HL-60 (cell line): ENCODE measurements at places on chromosomes 11 and 22.

- DNase-seq: no peak
Observed at GRCh38 chr11:1442163-1442562, 44.4 kb downstream of the MOB2 start.

- no peak for DNase-seq
Observed at GRCh38 chr22:50194037-50194805, 6.6 kb upstream of the SELENOO start.

- no peak for DNase-seq
Observed at GRCh38 chr22:48368975-48369525, 1458.6 kb downstream of the BRD1 start.

DNA sequence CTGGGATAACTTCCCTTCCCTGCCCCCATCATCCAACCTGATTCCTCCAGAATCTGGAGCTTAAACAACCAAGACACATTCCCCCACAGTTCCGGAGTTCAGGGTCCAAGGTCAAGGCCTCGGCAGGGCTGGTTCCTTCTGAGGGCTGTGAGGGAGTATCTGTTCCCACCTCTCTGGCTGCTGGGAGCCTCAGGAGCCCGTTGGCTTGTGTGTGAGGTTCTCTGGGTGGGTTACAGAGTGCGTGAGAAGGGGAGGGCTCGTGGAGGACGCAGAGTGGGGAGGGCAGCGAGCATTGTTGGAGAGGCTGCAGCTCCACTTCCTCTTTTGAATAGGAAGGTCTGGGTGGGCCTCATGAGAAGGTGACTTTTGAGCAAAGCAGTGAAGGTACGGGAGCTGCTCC, 8.5 kb downstream of the SERHL2 start:
- peak; percentile 64 for DNase-seq

DNA sequence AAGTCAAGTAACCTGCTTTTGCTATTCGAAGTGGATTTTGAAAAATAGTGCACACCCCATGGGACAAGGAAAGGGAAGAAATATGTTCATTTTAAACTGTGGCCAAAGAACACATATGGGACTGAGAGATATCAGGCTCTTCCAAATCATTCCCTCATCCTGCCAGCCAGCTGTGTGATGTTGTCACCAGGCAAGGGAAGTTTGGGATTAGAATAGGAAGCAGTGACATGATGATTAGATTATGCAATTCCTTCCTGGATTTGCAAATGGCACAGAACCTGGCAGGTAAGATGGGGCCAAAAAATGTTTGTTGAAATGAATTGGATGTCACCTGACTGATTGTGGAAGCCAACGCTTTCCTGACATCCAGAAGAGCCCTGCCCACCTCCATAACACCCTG, 4.9 kb upstream of the SCN3B start:
- DNase-seq: no peak

DNA sequence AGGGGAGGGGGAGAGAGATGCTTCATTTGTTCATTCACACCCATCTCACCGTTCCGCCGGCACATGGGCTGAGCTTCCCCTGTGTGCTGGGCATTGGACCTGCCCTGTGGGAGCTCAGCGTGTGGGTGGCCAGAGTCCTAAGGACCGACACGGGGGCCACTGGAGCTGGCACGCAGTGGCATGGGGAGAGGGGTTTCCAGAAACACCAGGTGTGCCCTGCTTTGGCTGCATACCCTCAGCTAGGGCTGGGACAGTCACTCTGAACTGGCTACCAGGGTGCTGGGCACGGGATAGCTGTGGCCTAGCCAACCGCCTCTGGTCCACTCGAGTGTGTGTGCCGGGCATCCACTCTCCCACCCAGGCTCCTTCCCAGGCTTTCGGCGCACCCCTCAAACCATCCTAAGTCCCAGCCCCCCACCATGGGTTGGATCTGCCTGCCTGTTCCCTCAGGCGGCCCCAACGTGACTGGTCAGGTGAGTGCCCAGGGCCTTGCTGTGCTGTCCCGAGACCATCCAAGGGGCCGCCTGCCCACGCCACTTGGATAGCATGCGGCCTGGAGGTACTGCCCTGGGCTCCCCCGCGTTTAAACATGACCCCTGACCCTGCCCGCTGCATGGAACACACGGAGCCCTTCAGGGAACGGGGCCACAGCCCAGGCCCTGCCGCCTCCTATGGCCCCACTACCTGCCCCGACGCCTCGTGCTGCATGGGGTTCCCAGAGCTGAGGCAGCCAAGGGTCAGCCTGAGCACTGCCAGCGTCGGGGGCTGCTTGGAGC, 51.6 kb upstream of the LINC01488 start:
- no peak for DNase-seq

DNA sequence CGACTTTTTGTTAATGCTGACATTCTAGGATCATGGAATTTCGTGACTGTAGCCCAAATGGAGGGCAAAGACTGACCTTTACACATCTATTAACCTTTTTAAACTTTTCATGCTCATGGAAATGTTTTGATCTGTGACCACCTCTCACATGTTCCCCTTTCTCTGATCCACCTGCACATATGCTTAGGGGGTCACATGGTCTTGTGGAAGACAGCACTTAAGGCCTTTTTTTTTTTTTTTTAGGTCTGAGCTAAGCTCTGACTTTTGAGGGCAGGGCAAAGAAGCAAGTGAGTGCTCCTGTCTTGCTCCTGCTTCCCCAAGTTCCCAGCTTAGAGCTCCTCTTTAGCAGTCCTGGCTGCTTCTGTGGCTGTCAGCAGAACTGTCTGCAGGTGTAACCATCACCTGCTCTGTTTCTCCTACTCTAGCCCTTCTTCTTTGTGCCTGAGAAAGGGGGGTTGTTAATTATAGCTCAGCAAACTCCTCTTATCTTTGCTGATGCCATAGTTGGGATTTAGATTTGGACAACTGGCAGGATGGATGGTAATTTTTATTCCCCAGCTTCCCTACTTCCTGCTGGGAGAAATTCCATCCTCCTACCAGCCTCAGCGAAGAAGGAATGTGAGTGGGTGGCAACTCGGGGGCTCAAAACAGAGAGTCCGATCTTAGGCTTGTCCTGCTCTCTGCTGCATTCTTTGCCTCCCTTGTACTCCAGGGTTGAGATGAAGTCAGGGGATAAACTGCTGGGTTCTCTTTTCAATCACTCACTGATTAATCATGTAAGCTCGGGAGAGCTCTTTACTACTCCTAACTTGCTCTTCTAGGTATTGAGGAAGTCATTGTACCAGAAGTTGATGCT, 64.4 kb downstream of the GRAMD1B start:
- no peak for DNase-seq

GRCh38 chr11:81270686-81271085, 1463.0 kb downstream of the FAM181B start:
- no peak for DNase-seq

DNA sequence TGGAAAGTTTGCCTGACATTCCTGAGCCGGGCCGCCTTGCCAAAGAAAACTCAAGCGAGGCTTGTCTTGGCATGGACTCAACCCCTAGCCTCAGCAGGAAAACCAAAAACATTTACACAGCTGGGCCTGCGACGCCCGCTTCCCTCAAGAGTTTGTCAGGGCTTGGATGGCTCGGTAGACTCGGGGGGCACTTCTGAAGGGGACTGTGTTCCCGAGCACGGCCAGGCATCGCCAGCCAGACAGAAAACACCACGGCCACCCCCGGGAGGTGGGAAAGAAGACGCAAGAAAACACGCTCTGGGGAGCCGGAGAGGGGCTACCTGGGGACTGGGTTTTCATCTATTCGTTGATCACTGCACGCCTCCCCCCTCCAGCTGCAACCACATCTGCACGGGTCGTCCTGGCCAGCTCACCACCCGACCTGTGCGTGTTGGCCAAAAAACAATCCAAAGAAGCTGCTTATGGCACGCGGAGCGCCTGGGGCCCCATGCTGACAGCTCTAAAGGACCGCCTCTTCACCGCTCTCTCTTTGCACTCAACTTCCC, 380.7 kb downstream of the MN1 start:
- DNase-seq: no peak

GRCh38 chr22:37632174-37633088, 7.0 kb upstream of the SH3BP1 start:
- no peak for DNase-seq

DNA sequence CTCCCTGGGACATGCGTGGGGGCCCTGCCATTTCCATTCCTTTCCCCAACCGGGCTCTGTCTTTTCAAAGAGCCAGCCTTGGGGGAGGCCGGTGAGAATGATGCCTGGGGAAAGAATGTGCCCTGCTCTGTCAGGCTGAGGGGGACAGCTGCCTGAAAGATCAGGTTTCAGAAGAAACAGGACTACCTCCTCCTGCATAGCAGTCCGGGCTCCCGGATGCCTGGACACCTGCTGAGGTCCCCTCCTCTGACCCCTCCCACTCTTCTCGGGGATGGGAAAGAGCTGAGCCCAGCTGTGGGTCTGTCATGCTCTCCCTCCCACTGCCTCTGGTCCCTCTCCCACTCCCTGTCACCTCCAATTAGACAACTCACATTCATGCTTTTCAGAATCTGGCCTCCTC, 41.8 kb upstream of the CDON start:
- DNase-seq: no peak

DNA sequence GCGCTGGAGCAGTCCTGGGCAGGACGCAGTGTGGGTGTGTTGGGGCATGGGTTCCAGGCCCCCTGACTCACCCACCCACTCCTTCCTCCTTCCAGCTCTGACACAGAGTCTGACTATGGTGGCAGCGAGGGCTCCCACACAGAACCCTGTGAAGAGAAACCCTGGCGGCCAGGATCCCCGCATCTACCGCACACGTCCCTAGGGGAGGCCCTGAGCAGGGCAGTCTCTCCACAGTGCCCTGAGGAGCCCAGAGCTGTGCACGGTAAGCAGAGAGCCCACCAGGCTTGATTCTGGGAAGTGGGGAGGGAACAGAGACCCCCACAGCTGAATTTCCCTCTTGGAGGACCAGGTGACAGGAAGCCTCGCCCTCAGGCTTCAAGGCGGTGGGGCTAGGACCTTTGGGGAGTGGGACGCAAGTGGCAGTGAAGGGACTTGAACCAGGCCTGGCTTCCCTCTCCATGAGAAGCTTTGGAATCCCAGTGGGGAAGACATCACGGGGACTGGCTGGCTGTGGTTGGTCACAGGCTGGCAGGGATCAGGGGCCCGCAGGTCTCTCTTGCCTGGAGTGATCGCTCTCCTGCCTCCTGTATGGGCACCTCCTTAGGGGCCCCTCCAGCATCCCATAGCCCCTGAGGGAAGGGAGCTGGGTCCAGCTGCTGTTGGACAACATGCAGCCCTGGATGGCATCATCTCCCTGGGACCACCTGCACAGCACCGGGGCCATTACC, 96.4 kb upstream of the PARVA start:
- DNase-seq: no peak

GRCh38 chr11:73116636-73117035, 25.5 kb downstream of the FCHSD2 start:
- no peak for DNase-seq
